ENCODE measurements at places on chromosomes 1 and 21.

GRCh38 chr1:47727051-47727696 is 270.0 kb downstream of the TRABD2B start:
- no peak for DNase-seq

GRCh38 chr1:218846181-218846580 is 327.5 kb upstream of the LYPLAL1 start:
- no peak for DNase-seq

GRCh38 chr1:230375780-230376179 is 50.4 kb downstream of the PGBD5 start:
- DNase-seq: no peak

GRCh38 chr1:3170561-3171453 is 101.8 kb downstream of the PRDM16 start:
- DNase-seq: peak; percentile 72

GRCh38 chr1:179709841-179710329 is 33.2 kb upstream of the FAM163A start:
- DNase-seq: no peak

DNA sequence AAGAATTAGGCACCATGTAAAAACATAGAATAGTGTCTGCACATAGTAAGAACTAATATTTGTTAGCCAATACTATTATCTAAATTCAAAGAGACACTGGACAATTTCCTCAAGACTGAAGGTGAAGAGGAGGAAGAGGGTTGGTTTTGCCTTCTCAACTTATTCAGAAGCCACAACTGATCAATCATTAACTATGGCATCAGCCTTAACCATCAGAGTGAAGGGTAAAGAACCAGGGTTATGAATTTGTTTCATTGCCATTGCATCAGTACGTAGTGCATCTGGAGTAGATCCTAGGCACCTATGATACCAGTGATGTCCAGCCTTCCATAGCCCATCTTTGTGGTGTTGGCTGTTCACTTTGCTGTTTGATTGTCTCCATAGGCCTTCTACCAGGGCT is 421.7 kb upstream of the DEPDC1 start:
- no peak for DNase-seq

DNA sequence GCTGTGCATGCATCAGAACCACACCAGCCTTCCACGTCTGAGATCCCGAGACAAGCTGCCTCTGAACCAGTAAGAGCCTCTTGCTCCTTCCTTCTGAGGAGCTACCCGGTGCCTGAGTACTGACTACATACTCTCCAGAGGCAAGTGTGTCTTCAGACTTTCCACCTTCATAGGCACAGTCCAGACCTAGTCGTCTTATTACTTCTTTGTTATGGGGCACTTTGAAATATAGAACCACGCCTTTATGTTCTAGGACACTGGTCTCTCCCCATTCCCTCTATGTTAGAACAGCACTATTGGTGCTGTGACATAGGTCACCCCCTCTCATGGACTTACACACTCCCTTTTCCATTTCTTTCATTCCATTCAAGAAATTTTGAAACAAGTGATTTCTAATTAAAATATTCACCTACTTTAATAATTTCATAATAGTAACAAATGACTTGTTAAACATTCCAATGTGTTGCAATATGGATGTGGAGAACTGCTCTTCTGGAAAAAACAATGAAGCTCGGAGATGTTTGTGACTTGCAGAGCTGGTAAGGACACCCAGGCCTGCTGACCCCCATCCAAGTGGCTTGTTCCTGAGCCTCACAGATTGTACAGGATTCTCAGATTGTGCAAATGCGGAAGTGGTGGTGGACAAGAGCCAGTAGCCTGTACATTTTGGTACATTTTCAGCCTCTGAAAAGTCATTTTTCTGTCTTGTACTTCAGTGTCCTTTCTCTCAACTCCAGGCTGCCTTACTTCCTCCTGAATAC is 76.1 kb upstream of the SIPA1L2 start:
- DNase-seq: no peak

DNA sequence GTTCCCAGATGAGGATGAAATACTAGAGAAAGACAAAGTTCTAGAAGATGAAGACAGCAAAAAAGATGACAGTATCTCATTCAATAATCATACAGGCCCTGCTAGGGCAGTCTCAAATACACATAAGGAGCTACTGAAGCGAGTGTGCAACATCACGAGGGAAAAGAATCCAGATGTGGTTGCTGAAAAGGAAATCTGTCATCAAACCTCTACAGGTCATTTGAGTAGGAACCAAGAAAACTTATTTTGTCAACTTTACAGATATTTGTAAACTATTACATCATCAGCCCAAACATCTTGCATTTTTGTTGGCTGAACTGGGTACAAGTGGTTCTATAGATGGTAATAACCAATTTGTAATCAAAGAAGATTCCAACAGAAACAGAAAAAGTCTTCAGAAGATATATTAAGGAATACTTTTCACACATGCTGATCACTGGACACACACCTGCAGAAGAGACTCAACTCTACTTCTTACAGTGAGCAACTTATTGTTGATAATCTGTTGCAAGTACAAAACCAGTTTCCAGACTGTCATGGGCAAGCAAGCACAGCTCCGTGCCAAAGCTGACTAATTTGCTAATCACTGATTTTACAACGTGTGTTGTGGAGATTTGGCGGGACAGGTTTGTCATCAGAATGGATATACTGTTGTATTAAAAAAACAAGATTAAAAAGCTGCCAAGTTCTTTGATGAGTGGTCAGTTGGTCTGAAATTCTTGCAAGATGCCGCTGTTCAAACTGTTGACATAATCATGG is 42.1 kb downstream of the TRIM33 start:
- DNase-seq: no peak

- no peak for DNase-seq
Measured at GRCh38 chr1:114114185-114115094, 39.2 kb downstream of the SYT6 start.

- DNase-seq: no peak
Measured at GRCh38 chr1:192066202-192066601, 92.1 kb upstream of the RGS18 start.

GRCh38 chr21:35368326-35368725 is 319.2 kb upstream of the RUNX1 start:
- DNase-seq: no peak

GRCh38 chr1:208803011-208803811 is 559.0 kb upstream of the PLXNA2 start:
- no peak for DNase-seq

DNA sequence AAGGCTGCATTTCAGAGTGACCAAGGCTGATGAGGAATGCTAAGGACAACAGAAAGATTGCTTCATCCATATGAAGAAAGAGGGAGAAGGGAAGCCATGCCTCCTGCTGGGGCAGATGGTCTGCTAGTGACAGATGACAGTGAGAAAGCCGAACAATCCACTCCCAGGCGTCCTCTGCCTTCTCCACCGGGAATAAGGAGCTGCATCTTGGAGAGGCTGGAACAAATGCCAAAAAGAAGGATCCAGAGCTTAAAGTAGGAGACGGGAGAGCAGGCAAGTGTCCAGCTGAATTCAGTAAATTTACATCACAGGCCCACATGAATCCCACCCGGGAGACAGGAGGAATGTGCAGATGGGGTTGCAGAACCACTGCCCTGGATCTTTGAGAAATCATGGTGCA is 33.4 kb downstream of the DDX20 start:
- no peak for DNase-seq

DNA sequence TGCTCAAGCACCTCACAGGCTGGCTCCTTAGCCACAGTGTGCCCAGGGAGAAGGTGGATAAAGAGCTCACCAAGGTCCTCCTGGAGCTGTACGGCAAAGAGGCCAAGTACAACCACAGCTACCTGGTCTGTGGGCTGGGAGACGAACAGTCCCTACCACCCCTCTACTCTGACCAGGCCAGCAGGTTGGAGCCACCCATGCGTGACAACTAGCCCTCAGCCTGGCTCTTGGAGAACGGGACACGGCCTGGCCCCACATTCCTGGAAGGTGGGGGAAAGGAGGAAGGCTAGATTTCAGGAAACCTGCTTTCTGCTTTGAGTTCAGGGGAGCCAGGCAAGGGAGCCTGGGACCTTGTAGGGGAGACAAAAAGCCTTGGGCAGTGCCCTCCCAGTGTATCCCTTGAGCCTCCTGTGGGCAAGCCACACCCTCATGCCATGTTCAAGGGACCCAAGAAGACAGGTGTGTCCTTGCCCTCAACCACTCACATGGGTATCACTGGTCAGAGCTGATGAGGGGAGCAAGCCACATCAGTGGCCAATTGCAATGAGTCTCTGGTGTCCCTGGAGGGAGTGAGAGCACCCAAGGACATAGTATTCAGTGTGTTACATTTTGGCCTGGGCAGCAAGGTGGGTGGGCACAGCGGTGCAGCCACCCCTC is 27.6 kb downstream of the LUZP1 start:
- no peak for DNase-seq

- peak; percentile 92 for DNase-seq
Measured at GRCh38 chr1:33367485-33368405, 46.8 kb upstream of the A3GALT2 start.

DNA sequence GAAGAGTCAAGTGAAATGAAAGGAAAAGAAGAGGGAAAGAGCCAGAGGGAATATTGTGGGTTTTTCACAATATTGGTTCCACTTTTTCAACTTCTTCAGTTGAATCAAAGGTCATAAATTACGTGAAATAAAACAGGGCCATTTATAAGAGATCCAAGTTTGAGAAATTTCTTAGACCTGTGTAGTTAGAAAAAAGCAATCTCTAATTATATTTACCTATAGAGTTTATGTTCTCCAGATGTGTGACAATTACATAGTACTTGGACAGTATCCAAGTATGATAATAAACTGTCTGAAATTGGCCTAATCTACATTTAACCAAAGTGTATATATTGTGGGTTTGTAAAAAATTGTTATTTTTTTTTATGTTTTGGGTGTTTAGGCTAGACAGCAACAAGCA is 14.4 kb downstream of the DR1 start:
- no peak for DNase-seq

DNA sequence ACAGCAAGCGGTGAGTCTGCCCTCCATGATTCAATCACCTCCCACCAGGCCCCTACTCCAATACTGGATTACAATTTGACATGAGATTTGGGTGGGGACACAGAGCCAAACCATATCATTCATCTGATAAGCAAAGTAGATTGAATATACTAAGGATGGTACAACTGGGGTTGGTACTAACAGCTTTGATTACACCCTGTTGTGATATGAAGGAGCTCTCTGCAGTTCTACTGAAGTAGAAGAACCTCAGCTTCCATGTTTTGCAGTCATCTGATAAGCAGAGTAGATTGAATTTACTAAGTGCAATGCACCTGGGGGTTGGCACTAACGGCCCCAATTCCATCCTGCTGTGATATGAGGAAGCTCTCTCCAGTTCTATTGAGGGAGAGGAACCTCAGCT is 31.1 kb downstream of the RWDD3 start:
- DNase-seq: no peak

GRCh38 chr1:17549384-17549783 is 9.9 kb downstream of the ARHGEF10L start:
- DNase-seq: no peak

- DNase-seq: no peak
Measured at GRCh38 chr1:45205910-45206721, at the start of gene ZSWIM5. ZSWIM5 (minus strand) TSS chr1:45206605; CDS start chr1:45206350, 255 bp downstream.

DNA sequence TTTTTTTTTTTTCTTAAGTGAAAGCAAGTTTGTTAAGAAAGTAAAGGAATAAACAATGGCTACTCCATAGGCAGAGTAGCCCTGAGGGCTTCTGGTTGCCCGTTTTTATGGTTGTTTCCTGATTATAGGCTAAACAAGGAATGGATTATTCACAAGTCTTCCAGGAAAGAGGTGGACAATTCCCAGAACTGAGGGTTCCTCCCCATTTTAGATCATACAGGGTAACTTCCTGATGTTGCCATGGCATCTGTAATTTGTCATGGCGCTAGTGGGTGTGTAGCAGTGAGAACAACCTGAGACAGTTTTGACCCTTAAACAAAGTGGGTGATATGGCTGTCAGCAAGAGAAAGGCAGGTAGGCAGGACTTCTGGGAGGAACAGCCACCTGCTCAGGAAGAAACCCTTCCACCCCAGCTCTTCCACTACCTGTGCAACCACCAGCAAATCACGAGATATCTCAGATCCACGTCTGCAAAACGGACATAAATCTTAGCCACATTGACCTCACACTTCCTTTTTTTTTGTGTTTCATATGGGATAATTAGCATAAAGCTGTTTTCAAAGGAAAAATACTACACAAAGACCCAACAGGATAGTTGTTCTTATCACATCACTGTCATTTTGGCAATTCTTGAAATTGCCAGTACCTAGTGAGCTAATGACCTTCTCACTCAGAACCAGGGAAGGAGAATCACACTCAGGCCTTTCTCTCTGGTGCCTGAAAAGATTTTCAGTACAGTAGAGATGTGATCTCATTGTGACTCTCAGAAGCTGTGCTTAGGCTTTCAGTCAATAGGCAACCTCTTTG is 34.8 kb upstream of the DUSP10 start:
- DNase-seq: no peak

DNA sequence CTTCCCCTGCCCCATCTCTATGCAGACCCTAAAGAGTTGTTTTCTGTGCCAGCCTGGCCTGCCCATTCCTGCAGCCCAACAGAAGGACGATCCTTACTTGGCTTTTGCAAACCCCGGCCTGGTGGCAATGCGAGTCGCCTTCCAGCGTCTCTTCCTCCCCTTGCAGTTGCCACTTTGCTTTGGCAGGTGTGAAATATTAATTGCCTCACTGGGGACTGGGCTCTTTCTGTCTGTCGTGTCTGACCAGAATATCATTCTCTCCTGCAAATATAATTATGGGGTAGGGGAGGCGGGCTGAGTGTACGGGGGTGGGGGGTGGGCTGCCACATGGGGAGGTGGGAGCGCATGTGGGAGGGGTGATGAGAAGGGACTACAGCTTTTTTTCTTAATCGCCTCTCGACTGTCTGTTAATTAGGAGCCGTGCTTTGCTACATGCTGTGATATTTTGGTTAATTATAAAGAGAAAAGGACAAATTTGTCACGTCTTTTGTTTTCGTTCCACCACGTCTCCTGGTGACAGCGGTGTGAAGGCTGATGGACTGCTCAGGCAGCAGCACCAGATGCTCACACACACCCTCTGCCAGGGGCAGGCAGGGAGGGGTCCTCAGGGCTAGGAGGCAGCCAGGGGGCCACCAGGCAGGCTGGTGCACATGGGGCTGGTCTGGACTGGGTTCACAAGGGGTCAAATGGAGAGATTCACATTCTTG is 80.1 kb upstream of the CD34 start:
- no peak for DNase-seq

- DNase-seq: no peak
Measured at GRCh38 chr1:59685666-59686065, 129.1 kb upstream of the HOOK1 start.

DNA sequence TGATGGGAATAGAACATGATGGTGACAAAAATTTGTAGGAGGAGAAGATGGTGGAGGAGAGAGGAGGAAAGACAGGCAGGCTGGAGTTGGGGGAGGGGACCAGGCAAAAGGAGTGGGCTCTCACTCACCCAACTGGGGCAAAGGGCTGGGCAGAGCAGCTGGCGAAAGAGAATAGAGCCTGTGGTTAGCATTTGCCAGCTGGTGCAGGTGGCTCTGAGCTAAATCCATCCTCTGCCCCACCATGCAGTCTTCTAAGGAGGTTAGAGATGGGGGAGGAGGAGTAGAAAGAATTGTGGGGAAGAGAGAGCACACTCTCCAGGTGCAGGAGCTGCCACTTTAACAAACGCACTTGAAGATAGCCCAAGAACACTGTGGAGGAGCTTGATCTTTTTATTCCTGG is 27.6 kb upstream of the SLAMF1 start:
- no peak for DNase-seq

- no peak for DNase-seq
Measured at GRCh38 chr1:18814425-18814824, 45.0 kb downstream of the TAS1R2 start.

- peak; percentile 52 for DNase-seq
Measured at GRCh38 chr1:2322065-2322571, 69.2 kb downstream of the MORN1 start.

- DNase-seq: no peak
Measured at GRCh38 chr1:174726880-174727585, 272.7 kb upstream of the CACYBP start.
